Progenitor cell of endocrine pancreas (in vitro differentiated cells): ENCODE measurements at places on chromosomes 1 and 21. TPM values are rescaled to one million over a fixed set of nuclear protein-coding genes. Genes with fewer than 3 reads are reported as not detected.

GRCh38 chr1:208631092-208631491 lies 386.9 kb upstream of the PLXNA2 start:
- DNase-seq = no peak

DNA sequence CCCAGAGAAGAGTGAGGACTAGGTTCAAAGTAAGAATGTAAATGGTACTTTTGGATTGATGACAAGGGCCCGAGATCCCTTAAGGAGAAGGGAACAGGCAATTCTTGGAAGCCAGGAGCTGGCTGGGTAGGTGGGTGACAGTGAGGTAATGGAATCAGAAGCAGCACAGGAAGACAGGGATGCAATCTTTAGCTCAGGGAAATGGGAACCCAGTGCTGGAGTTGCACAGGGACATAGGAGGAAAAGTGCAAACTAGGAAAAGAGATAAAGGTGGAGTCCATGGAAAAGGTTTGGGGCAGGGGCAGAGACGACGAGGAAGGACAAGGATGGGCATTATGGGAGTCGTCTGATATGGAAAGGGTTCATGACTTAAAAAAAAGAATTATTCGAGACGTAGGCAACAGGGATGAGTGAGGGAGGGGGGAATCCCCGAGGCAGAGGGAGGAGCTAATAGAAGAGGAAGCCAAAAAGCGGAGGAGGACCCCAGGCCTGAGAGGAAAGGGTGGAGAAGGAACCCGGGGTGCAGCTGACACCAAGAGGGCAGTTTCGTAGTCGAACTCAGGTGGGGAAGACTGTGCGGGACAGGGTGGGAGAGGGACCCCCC lies 495 bp downstream of the PI4KB start:
- no peak for DNase-seq

GRCh38 chr1:9218917-9219316 lies 15.7 kb upstream of the H6PD start:
- no peak for DNase-seq

DNA sequence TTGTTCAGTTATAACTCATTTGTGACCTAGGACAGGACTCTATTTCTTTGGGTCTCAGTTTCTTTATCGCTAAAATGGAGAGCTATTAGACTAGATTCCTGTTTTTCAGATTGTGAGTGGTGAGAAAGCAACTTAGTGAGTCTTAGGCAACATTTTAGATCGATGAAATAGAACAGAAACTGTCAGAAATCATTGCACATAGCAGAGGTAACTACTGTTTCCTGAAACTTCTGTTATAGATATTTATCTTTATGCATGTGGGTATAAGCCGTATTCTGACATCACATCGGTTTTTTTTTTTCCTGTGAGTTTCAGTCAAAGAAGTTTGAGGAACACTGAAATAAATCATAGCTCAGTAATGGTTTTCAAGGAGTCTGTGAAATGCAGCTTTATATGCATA lies 42.1 kb upstream of the DNAJC6 start:
- no peak for DNase-seq

GRCh38 chr21:39538453-39539042 lies 74.2 kb upstream of the B3GALT5 start:
- no peak for DNase-seq

GRCh38 chr1:227777646-227778045 lies 37.8 kb upstream of the PRSS38 start:
- DNase-seq = no peak

DNA sequence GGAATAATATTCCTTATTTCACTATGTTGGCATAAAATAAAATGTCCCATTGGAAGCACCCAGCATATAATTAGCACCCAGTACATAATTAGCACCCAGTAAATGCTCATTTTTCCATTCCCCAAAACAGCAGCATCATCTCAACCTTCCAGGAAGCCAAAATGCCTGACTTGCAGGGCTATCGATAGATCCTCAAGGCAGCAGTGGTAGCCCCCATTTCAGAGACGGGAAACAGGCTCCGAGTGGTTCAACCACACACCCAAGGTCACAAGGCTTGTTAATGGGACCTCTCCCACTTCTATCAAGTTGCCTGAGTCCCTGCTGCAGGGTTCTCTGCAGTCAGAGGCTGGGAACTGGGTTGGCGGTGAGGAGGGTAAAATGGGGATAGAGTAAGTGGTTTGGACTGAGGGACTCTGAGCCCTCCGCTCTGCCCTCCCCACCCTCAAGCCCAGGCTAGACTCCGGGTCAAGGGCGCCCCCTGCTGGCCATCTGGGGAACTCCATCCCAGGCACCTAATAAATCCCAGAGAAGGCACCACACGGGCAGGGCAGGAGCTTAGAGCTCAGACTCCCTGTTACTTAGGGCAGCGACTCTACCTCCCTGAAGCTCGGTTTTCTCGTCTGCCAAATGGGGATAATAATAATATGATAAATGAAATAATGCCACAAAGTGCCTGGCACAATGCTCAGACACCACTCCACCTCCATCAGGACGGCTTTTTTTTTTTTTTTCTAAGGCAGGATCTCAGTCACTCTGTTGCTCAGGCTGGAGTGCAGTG lies 21.9 kb upstream of the LAPTM5 start:
- DNase-seq = peak; percentile 84

DNA sequence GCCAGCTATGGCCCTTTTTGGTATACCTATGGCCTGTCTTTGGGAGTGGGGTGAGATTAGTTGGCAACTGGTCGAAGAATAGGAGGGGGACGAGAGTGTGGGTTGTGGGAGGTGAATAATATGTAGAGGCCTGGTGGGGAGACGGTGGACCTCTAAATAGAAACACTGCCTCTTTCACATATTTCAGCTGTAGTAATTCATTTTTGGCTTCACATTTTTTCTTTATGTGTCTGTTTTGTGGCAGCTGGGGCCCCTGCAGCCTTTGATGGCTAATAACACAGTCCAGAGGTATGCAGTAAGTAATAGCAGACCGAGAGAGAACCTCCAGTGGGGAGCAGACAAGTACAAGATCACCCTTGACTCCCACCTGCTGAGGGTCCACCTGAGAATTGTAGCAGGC lies 75.9 kb downstream of the HLX start:
- DNase-seq = no peak

- DNase-seq = no peak
Measured at GRCh38 chr1:3736708-3737107, 15.5 kb upstream of the CCDC27 start.

GRCh38 chr1:29465755-29466154 lies 229.4 kb downstream of the PTPRU start:
- DNase-seq = no peak

DNA sequence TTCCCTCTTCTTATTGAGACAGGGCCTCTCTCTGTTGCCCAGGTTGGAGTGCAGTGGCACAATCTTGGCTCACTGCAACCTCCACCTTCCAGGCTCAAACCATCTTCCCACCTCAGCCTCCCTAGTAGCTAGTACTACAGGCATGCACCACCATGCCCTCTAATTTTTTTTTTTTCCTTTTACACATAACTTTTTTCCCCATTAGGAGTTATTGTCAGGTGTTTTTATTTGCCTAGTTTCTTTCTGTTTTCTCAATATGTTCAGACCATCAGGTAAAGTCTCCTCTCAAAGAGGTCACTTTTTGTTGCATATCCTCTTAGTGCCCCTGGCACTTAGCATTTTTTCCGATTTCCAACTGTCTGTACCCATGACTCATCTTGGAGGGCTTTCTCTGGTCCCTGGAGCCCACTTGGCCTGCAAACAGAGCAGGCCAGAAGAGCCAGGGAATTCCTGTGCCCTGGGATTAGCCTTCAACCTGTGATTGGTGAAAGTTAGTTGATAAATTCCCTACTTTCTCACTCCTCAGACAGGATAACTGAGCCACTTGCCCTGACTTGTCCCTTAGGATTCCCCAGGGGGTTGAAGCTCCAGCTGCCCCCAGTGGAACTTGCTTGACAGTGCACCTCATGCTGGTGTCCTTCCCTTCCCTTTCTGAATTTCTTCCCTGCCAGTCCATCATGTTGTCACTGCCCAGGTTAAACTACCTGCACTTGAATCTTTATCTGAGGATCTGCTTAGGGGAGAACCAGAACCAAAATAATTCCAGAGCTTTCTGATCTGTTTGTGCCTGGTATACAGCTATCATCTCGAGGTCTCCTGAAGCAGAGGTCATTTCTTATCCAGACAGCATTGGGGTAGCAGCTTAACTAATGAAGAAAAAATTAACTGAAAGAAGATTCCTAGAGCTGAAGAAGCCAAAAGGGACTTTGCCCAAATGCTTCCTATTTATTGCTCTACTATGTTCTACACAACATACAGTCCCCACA lies 2.4 kb downstream of the NTPCR start:
- peak; percentile 21 for DNase-seq

GRCh38 chr1:5501206-5501930 lies 490.9 kb downstream of the NPHP4 start:
- DNase-seq = no peak

- no peak for DNase-seq
Measured at GRCh38 chr21:31865429-31865970, 7.3 kb upstream of the HUNK start.

GRCh38 chr1:206930210-206930798 lies 8.6 kb upstream of the FCMR start:
- no peak for DNase-seq

DNA sequence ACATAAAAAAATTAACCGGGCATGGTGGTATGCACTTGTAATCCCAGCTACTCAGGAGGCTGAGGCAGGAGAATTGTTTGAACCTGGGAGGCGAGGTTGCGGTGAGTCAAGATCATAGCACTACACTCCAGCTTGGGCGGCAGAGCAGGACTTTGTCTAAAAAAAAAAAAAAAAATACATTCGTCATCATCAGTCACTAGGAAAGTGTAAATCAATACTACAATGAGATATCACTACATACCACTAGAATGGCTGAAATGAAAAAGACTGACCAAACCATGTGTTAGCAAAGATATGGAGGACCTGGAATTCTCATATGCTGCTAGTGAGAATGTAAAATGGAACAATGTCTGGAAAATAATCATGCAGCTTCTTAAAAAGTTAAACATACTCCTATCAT lies 9.3 kb downstream of the SPATA45 start:
- DNase-seq = no peak

TCP10L gene
- total RNA-seq = 1.8 and 3.2 TPM in 2 replicates

PALMD gene
- 4.5 and 7.3 TPM in 2 replicates for total RNA-seq

NHLH1 gene
- total RNA-seq = 0.78 and 0.96 TPM in 2 replicates

ARMH1 gene
- 14.9 and 15.0 TPM in 2 replicates for total RNA-seq

TAF5L gene
- total RNA-seq = 21.0 and 21.4 TPM in 2 replicates

KIF17 gene
- 0.64 and 1.1 TPM in 2 replicates for total RNA-seq
